ENCODE measurements at places on chromosomes 7 and 10.

DNA sequence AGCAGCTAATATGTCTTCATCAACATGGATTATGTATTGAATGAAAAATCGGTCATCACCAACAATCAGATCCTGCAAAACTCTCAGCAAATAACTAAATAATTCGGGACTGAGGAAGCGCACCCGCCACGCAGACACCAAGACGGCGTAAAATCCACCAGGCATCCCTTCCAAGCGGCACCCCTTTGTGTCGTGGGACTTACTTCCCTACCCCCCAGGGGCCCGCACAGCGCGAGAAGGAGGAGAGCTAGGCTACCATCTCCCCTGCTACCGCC is 721 bp downstream of the ARL3 start:
- peak overlapping the region; percentile 99 for H3K4me3 ChIP-seq
- H3K27ac ChIP-seq = peak overlapping the region; percentile 95
- no peak for DNase-seq
- H3K27me3 ChIP-seq = no peaks in the 10 kb centered on the region

DNA sequence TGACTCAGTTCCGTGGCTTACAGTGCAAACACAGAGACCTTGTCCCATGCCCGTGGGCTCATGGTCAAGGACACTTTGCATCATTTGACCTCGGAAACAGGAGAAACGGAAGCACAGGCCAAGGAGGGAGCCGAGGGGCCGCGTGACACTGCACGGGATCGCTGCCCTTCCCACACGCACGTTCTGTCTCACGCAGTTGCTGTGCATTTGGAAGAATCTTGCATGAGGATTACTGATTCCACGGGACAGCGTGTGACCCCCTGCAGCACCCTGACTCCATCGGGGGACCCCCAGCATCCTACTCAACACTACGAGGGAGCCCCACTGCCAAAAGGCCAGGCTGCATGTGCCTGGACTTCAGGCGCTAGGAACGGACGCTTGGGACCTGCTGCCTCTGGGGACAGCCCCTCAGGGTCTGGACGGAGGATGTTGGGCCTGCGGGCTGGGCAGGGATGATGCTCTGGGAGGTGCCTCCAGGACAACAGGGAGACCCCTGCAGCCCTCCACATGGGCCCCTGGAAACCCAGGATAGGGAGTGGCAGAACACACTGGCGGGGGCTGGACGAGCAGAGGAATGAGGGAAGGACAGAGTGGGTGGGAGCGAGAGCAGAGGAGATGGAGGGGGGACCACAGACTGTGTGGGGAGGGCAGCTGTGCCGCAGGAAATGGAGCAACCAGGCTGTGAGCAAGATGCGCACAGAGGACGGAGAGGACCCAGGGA is 222.2 kb downstream of the DNAJB6 start:
- no peaks in the 10 kb centered on the region for H3K27me3 ChIP-seq
- no peaks in the 10 kb centered on the region for H3K4me1 ChIP-seq
- no peak for DNase-seq
- no peak overlapping the region for H3K4me3 ChIP-seq

- H3K4me1 ChIP-seq = peaks cover 7% of the 10 kb centered on the region
- H3K36me3 ChIP-seq = no peaks in the 10 kb centered on the region
- H3K27me3 ChIP-seq = peaks cover 9% of the 10 kb centered on the region
Measured at GRCh38 chr7:41431671-41432070, 271.2 kb downstream of the INHBA start.

DNA sequence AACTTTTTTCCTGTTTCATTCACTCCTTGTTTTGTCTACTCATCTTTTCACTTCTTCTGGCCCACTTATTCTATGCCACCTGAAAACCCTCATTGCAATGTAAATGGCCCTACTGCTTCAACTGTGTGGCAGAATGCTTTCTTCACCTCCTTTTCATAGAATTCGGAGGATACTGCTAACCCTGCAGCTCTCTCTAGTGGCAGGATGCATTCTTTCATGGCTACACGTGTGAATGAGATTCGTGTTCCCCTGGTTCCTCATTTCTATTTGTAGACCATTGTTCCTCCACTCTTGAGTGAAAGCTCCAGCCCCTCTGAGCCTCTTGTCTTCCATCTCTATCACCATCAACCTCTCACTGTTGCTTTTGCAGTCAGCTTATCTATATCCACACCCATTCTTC is 20.9 kb upstream of the CYP26C1 start:
- DNase-seq = peak; percentile 4
- peaks cover 18% of the 10 kb centered on the region for H3K4me1 ChIP-seq
- H3K36me3 ChIP-seq = peaks cover 8% of the 10 kb centered on the region
- no peak overlapping the region for H3K4me3 ChIP-seq
- no peak overlapping the region for H3K27ac ChIP-seq

DNA sequence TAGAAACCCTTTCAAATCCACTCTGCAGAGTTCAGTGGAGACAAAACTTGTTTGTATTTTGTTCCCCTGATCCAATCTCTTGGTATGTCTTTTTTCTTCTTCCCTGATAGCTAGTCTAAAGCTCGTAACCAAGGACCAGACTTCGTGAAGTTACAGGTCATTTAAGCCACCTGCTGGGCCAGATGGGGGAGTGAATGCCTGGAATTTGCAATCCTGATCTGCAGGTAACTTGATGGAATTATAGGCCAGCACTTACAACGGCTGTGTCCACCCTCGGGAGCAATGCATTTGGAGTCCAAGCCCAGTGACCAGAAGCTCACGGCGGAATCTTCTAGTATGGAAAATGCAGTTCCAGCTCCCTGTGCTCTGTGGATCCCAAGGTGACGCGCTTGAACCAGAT is 566.9 kb downstream of the TCERG1L start:
- no peaks in the 10 kb centered on the region for H3K4me1 ChIP-seq
- H3K27me3 ChIP-seq = no peaks in the 10 kb centered on the region
- no peak overlapping the region for H3K27ac ChIP-seq
- DNase-seq = no peak
- no peak overlapping the region for H3K4me3 ChIP-seq

DNA sequence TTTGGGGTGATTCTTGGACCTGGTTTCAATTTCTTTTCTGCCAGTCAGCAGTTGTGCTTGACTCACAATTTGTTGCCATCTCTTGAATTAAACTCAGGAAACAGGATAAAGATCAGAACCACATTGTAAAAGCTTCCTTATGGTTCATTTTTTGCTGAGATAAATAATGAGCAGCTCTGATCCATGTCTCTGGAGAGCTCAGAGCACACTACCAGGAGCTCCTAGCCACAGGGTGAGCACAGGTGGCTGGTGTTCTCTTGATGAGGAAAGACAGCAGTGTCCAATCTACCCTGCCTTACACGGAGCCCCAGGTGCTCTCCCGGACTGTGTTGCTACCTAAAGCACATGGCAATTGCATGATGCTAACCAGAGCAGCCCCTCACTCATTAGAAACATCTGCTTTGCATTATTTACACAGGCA is 17.2 kb upstream of the FAM170B start:
- H3K27me3 ChIP-seq = peaks cover 27% of the 10 kb centered on the region
- H3K4me1 ChIP-seq = peaks cover 12% of the 10 kb centered on the region
- no peak overlapping the region for H3K4me3 ChIP-seq
- no peak overlapping the region for H3K27ac ChIP-seq
- peaks cover 20% of the 10 kb centered on the region for H3K36me3 ChIP-seq

DNA sequence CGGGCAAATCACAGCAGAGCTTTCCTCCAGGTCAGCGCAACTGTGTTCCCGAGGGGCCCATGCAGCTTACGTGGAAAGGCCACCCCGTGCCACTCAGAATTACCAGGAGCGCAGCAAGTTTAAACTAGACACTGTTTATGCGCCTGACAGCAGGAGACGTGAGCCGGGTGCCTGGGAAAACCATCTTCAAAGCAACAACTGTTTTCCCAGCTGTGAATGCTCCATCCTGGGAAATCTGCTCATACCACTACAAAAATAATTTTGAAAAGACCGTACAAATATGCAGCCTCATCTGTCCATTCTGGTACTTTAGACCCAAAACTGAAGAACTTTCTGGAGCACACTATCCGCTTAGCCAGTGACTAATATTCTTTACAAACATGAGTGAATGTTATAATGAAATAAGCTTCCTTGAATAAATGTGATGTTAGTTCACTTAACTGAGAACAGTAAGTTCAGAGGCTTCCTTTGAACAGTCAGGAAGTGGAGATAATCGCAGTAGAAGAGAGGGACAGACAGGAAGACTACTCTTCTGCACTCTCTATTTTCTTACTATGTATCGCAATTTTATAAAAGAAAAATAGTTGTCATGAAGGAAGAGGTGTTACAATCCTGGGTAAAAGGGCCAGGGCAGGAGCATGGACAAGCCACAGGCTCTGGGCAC is 16.7 kb downstream of the GPER1 start:
- peaks cover 31% of the 10 kb centered on the region for H3K36me3 ChIP-seq
- H3K27me3 ChIP-seq = no peaks in the 10 kb centered on the region
- DNase-seq = no peak
- peaks cover 26% of the 10 kb centered on the region for H3K4me1 ChIP-seq
- no peak overlapping the region for H3K27ac ChIP-seq
- no peak overlapping the region for H3K4me3 ChIP-seq

DNA sequence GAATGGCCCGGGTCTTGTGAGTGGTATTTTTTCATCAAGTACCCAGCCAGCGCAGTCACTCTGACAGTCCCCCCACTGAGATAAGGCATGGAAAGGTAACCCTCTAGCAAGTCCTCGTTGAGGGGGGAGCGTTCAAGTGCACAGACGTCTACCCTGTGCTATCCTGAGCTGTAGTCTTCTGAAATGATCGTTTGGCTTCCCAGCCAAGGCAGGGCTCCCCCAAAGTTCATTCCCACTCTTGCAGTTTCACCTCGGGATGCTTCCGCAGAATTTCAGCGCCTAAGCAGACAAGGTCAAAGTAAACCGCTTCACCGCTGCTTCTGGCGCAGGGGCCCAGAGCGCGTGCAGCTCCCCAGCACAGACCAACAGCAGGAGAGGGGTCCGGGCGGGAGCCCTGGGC is 1.8 kb downstream of the INSYN2A start:
- H3K4me1 ChIP-seq = no peaks in the 10 kb centered on the region
- H3K27ac ChIP-seq = no peak overlapping the region
- H3K36me3 ChIP-seq = no peaks in the 10 kb centered on the region
- no peak for DNase-seq
- H3K4me3 ChIP-seq = no peak overlapping the region

DNA sequence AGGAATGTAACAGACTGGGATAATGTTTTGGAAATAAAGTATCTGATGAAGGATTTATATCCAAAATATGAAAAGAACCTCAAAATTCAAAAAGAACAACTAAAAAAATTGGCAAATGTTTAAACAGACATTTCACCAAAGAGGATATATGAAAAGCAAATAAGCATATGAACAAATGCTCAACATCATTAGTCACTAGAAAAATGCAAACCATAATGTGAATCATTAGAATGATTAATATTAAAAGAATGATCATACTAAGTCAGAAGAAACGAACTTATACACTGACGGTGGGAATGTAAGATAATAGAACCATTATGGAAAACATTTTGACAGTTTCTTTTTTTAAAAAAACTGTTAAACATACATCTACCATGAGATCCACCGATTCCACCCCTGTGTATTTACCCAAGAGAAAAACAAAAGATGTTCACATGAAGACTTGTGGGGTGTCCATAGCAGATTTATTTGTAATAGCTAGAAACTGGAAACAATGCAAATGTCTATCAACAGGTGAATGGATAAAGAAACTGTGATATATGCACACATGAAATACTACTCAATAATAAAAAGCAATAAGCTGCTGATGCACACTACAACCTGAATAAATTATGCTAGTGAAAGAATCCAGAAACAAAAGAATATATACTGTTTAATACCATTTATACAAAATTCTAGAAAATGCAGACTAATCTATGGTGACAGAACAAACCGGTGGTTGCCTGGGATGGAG is 35.7 kb downstream of the PRKG1 start:
- H3K27ac ChIP-seq = no peak overlapping the region
- no peak overlapping the region for H3K4me3 ChIP-seq
- H3K27me3 ChIP-seq = no peaks in the 10 kb centered on the region
- DNase-seq = no peak
- no peaks in the 10 kb centered on the region for H3K36me3 ChIP-seq

- DNase-seq = no peak
- H3K36me3 ChIP-seq = peaks cover 39% of the 10 kb centered on the region
- H3K27me3 ChIP-seq = no peaks in the 10 kb centered on the region
- peaks cover 31% of the 10 kb centered on the region for H3K4me1 ChIP-seq
Measured at GRCh38 chr7:121369462-121369861, 26.6 kb downstream of the FAM3C start.

DNA sequence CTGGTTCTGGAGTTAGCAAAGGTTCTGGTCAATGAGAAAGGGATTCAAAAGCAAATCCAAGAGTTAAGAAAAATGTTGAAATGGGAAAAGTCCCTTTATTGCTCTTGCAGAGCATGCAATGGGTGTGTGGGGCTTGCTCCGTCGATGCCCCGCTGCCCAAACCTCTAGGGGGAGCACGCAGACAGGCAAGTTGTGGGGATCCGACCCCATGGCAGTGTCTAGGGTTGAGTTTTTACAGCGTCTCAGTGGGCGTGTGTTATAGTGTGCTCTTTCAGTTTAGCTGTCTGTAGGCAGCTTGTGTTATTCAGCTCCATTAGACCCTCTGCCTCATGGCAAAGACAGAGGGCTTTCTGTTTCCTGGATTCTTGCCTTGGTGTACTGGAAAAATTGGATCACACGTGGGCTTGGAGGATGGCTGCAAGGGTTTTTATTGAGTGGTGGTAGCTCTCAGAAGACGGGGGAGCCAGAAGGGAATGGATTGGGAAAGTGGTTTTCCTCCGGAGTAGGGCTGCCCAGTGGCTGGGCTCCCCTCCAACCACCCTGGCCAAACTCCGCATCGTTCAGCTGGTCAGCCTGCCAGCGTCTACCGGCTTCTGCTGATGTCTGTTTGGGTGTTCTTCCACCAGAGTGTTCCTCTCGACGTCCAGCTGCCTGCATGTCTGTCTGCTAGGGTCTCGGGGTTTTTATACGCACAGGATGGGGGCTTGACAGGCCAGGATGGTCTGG is 102.3 kb upstream of the PLXDC2 start:
- DNase-seq = no peak
- no peaks in the 10 kb centered on the region for H3K36me3 ChIP-seq
- H3K4me1 ChIP-seq = no peaks in the 10 kb centered on the region
- no peak overlapping the region for H3K27ac ChIP-seq
- no peak overlapping the region for H3K4me3 ChIP-seq

GRCh38 chr10:132964231-132964630 is 21.9 kb upstream of the CFAP46 start:
- peaks cover 59% of the 10 kb centered on the region for H3K27me3 ChIP-seq
- peaks cover 2% of the 10 kb centered on the region for H3K36me3 ChIP-seq
- H3K4me1 ChIP-seq = peaks cover 24% of the 10 kb centered on the region
- no peak overlapping the region for H3K27ac ChIP-seq

DNA sequence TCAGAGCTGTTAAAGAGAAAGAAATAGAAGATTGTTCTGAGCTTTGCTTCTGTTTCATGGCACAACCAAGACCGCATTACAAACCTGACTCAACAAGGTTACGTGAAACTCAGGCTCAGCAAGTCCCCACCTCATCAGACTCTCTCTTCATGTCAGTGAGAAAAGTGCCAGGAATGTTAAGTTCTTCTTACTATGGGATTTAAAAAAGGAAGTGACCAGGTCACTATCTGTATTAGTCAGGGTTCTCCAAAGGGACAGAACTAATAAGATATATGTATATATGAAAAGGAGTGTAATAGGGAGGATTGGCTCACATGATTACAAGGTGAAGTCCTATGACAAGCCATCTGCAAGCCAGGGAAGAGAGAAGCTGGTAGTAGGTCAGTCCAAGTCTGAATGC is 25.4 kb upstream of the PAPSS2 start:
- H3K27ac ChIP-seq = no peak overlapping the region
- no peak overlapping the region for H3K4me3 ChIP-seq
- H3K27me3 ChIP-seq = no peaks in the 10 kb centered on the region
- H3K36me3 ChIP-seq = peaks cover 10% of the 10 kb centered on the region

GRCh38 chr10:52491246-52491995 is 177.3 kb downstream of the DKK1 start:
- H3K27ac ChIP-seq = no peak overlapping the region
- H3K4me1 ChIP-seq = no peaks in the 10 kb centered on the region
- H3K27me3 ChIP-seq = no peaks in the 10 kb centered on the region
- H3K36me3 ChIP-seq = no peaks in the 10 kb centered on the region

Data from stimulated activated naive B cell treated with anti-CD40 and anti-IgM and Interleukin-4, amounts not matched to agents 10 μg/mL and 1 μg/mL and 100 μg/mL, for 72 hours (primary cell).